NCI-H1105 treated with DMSO at 0.1 percent for 48 hours (cell line): ENCODE measurements at places on chromosomes 16 and 17.

GRCh38 chr16:47060596-47060995, 83.1 kb downstream of the NETO2 start:
- no peak for DNase-seq

- DNase-seq = no peak
Measured at GRCh38 chr17:39352986-39353385, 48.4 kb downstream of the FBXL20 start.

- DNase-seq = peak; percentile 27
Measured at GRCh38 chr17:55726440-55726839, 3.8 kb upstream of the TMEM100 start.

GRCh38 chr16:72940886-72941285, 107.0 kb downstream of the ZFHX3 start:
- DNase-seq = no peak

- no peak for DNase-seq
Measured at GRCh38 chr16:4467916-4468315, 6.5 kb downstream of the NMRAL1 start.

- DNase-seq = no peak
Measured at GRCh38 chr17:47676510-47677165, 17.3 kb upstream of the TBKBP1 start.

DNA sequence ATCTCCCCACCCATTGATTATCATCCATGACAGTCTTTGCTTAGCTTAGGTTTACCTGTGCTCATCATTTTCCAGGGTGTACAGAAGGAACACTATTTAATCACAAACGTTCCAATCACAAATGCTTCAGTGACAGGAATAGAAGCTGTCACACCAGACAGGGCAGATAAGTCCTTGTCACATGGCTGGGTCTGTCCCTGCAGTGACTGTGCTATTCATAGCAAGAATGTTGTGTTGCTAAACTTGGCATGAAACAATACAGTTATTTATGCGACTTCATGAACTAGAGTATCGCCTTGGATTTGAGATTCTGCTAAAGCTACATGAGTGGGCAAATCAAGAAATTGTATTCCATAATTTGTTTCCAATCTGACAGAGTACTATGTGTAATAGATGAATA, 108.4 kb downstream of the CDH13 start:
- no peak for DNase-seq

DNA sequence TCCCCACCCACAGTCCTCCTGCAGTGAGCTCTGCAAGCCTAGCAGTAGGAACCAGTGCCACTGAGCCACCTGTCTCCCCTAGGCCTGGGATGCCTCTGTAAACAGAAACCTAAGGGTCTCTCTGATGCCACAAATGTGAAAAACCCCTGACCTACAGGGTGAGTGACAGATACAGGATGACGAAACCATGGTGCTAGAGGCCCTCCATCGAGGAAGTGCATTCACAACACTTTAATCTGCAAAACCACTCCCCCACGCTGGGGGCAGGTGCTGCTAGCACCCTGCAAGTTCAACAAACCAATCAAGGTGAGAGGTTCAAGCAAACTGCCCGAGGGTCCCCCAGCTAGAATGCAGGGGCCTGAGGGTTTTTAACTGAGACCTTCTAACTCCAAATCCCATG, 59.5 kb downstream of the CDYL2 start:
- DNase-seq = no peak
